ENCODE measurements at places on chromosomes 7 and 10.
A peak's percentile ranks its signal among the peaks of the same experiment; 100 is the strongest.

- DNase-seq, result no peak
Observed at GRCh38 chr10:132475086-132475485, 62.5 kb upstream of the INPP5A start.

- DNase-seq, result peak; percentile 35
Observed at GRCh38 chr10:71708301-71708703, 11.3 kb downstream of the C10orf105 start.

- no peak for DNase-seq
Observed at GRCh38 chr10:130282492-130283218, 146.5 kb downstream of the GLRX3 start.

DNA sequence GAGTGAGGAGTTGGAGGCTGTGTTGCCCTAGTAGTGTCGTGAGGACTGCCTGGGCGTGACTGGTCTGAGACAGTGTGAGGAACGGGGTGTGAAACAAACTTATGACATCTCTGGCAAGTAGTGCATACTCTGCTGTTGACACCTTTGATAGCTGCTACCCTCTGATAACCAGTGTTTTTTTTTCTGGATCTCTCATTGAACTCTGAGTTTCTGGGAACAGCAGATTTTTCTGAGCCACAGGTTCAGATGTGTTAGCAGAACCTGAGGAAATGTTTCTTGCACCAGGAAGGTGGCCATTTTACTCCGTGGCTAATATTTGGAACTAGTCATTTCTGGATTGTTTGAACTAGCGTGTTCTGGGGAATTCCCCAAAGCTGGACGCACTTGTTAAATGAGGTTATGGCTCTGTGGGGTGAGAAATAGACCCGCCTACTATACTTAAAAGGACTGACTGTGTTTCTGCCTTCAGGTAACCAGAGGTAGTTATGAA, 52.9 kb downstream of the AUTS2 start:
- no peak for DNase-seq

- no peak for DNase-seq
Observed at GRCh38 chr10:125637496-125637895, 45.5 kb downstream of the TEX36 start.

DNA sequence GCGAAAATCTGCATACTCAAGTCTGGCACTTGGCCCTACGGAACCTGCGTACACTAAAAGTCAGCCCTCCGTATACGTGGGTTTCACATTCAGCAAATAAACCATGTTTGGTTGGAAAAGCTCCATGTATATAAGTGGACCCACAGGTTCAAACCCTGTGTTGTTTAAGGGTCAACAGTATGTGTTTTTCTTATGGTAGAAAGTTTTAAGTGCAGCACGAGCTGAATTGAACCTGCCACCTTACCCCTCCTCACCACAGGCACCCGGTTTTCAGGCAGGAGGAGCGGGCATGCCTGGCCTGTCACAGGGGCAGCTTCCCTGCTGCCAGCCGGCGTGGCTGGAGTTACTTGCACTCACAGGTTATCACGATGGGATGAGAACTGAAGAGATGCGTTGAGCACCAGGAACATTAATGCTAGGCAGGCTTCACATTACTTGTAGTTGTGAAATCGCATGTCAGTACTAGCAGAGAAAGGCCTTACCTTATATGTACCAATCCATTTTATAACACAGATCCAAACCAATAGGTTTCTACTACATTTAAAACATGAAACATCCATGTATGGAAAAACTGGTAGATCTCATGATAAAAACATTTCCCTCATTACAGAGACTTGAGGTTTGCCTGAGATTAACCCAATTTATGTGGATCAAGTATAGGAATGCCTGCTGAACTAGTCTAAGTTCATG, 12.9 kb downstream of the INSIG1 start:
- DNase-seq, result no peak

DNA sequence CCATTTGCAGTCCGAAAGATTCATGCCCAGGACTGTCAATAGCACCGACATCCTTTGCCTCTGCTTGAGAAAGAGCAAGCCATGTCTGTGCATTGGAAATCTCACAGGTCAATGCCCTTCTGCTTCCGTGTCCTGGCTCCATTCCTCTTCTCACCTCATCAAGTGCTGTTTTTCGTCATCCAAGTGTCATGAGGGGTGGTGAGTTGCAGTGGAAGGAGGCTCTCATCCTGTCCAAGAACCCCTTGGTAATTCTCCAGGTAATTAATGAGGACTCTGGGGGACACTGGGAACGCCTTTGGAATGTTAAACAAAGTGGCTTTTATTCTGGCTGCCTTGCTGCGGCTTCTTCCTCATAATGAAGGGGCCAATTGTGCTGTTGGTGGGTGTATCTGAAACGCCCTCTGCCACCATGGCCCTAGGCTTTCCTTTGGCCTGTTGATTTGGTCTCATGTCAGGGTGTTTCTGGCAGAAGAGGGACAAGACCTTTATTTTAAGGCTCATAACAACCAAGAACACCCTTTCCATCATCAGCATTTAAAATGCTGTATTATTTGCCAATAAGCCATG, 57.7 kb downstream of the PPP1R3C start:
- no peak for DNase-seq

GRCh38 chr7:91045606-91046005, 218.6 kb upstream of the FZD1 start:
- DNase-seq, result no peak

GRCh38 chr10:70917226-70917625, 28.9 kb upstream of the PCBD1 start:
- DNase-seq, result no peak

- no peak for DNase-seq
Observed at GRCh38 chr10:24255115-24255880, 46.4 kb downstream of the KIAA1217 start.

DNA sequence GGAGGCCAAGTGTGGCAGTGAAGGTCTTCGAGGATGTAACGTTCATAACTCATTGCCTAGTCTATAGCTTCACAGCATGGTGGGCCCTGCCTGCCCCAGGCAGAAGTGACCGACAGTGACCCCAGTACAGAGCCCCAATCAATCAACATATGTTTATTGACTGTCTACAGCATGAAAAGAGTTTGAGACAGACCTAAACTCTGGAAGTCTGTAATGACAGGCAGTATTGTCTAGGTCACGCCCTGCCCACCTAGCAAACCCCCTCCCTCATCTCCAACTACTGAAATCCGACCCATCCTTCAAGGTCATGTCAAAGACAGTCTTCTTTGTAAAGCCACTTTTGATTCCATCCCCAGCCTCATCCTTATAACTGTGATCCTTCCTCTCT, 43.9 kb downstream of the LYZL1 start:
- DNase-seq, result no peak

DNA sequence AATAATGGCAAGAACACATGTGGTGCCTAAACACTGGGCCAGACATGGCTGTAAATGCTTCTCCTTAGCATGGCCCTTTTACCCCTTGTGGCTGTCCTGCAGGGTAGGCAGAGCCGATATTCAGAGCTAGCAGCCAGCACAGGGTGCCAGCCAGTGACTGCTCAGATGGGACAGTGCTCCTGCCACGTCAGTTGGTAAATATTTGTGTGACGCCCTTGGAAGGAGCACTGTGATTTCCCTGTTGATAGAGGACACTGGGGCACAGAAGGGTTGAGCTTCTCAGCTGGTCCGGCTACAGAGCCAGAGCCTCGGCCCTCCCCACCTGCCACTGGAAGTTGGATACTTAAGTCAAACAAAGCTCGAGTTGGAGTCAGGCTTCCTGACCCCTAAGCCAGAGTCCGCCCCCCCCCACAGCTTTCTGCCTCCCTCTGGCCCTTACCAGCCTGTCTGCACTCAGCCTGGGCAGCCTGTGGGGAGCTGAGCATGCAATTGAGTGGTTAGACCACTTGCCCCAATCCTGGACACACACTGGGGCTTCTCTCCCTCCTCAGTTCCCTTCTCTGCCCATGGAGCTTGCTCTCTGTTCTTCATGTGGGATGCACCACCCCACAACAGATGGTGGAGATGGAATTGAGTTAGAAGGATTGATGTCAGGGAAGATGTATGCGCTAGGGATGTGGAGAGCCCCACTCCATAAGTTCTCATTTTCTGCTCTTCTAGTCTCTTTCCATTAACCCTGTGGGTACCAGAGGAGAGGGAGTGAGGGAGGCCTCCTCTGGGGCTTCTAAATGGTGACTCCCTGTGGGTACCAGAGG, 350.8 kb downstream of the PLXNA4 start:
- DNase-seq, result no peak

DNA sequence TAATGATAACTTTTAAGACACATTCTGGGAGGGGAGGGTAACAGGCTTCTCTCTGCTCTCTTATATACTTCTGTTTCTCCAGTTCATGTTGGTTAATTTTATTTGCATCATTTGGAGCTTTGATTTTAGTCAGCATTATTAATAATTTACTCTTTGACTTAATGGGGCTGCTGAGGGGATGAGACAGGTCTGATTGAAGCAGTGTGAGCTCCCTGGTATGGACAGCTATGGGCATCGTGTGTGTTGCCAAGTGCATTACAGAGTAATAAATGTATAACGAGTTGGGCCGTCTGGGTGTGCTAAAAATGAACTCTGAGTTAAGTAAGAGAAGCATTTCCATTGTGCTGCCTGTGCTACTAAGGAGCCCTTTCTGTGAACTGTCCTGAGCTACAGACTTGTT, 31.7 kb upstream of the IKZF1 start:
- no peak for DNase-seq

- no peak for DNase-seq
Observed at GRCh38 chr10:59358576-59358975, 3.8 kb downstream of the FAM13C start.

- DNase-seq, result no peak
Observed at GRCh38 chr7:142066536-142066935, 45.0 kb upstream of the MGAM2 start.

DNA sequence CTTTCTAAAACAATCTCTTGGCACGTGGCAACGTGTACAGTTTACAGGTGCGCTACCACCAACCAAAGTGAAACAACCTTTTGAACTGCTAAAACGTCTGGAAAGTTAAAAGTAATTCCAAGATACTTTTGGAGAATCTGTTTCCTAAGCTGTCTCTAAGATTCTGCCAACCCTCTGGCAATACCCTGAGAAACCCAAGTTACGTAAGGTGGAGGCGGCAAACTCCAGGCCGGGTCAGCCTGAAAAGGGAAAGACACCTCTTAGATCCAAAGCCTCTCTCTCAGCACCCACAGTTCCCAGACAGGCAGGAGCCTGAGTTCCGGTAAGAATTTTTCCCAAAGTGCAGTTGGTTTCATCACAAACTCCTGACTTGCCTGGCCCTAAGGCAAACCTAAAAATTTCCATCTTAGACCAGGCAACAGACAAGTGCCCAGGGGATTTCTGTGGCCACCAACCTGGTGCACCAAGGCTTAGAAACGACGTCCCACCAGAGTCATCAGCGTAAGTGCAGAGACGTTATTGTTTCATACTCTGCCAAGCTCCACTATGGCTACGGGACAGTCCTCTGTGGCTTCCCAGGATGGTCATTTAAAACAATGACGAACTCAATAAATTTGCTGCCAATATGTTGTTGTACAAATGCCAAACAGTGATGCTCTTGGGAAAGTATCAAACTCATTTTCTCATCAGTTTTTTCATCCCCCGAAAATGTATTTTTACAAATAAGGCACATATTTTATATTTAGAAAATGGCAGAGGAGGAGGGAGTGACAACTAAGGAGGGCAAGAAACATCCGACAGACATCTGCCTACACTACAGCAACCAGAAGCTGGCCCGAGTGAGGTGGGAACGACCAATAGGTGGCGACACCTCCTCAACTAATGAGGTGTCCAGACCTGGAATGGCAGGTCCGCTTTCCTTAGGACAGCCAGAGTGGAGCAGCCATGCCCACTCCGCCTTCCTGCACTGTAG, 205.8 kb upstream of the FRMD4A start:
- DNase-seq, result no peak
